ENCODE measurements at places on chromosomes 3 and 15.

DNA sequence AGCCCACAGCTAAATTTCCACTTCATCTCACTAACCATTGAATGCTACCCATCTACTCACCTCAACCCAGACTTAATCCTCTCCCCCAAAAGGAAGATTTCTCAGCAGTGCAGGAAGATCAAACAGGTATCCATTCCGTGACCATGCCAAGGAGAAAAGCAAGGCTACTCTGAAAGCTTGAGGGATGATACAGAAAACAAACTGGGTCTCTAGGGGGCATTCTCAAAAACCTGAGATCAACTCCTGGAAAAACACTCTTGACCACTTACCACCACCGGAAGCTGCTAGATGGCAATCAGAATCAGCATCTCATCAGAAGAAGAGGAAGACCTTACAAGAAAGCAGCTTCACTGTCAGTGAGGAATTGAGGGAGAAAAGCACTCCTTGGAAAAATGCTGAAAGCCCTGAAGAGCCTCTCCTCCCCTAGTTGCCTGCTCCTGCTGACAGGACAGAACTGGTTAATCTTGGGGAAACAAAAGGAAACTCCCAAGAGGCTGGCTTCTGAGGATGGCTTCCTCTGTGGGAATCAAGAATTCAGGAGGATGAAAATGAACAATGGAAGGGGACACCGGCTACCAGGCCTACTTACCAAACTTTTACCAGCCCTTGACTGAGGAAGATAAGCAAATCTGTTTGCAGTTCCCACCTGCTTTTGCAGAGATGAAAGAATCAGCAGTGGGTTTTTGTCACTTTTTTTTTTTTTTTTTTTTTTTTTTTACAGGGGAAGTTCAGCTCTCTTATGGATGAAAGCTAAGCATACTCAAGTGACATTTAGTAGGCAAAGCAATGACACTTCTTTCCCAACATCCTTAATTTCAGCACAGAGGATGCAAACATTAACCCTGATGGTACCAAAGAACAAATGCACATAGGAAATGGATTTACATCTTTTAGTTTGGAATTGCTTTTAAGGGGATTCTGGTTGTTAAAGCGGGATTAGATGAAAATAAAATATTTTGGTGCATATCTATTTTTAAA is at the start of gene ATP8B4:
TSS of gene ATP8B4 (minus strand) at position 171 of the 978 bp plus-strand sequence. CDS start 12,267 bp downstream, outside the sequence.
- DNase-seq: no peak

DNA sequence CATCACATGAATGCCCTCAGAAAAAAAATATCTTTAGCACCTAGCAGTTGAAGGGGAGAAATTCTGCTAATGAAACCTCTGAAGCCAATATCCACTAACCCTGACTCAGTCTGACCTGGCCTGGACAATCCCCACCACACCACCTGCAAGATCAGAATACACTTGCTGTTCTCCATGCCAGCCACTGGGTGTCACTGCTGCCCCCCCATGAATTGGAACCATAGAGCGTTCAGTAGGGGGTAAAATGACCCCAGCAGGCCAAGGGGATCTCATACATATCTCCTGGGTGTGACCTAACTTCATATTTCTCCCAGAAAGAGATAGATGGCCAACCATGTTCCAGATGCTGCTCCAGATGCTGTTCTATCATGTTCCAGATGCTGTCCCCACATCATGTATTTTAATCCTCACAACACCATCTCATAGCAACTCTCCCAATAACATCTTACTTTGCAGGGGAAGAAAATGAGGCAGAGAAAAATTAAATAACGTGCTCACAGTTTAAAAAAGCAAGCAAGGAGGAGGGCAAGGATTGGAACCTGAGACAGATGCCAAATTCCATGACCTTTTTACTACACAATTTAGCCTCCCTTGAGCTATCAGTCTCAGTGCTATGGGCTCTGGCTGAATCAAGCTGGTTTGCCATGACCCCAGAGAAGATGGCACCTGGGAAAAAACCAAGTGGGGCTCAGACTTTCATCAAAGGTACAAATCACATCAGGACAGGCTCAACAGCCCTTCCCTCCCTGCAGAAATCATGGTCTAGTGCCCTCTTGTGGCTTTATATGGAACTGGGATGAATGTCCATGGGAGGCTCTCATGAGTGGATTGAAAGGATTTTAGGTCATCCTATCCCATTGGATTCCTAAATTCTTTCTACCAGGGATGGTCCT is 12.4 kb downstream of the NTRK3 start:
- DNase-seq: no peak

GRCh38 chr3:173066044-173067004 is 74.7 kb downstream of the SPATA16 start:
- DNase-seq: no peak

GRCh38 chr15:36432161-36432560 is 147.3 kb upstream of the CDIN1 start:
- DNase-seq: no peak

DNA sequence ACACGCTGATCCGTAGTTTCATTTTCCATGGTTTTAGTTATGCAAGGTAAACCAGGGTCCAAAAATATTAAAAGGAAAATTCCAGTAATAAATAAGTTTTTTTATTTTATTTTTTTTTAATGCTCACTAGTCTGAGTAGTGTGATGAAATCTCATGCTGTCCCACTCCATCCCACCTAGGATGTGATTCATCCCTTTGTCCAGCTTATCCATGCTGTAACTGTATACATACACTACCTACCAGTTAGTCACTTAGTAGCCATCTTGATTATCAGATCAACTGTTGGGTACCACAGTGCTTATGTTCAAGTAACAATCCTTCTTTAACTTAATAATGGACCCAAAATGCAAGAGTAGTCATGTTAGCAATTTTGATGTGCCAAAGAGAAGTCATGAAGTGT is 75.2 kb downstream of the ESYT3 start:
- DNase-seq: no peak

DNA sequence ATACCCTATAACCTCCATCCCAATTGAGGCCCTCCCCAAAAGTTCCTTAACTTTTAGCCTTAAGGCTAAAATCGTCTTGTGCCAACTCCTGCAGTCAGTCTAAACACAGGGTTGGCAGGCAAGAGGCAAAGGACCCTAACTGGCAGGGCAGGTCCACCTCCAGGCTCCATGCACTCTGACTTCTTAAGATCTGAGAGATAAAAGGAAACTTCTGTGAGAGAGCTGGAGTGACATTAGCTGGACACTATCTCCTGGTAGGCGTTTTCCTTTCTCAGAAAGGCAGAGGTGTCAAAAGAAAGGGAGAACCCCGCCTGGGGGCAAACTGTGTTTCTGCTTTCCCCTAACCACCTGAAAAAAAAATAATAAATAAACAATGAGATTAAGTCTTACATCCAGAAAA is 3.6 kb downstream of the CHSY1 start:
- DNase-seq: no peak

All from stimulated activated CD8-positive, alpha-beta memory T cell treated with anti-CD3 and anti-CD28 coated beads, Interleukin-7, amount 100 ng/mL, for 24 hours (primary cell).